ENCODE measurements at places on chromosomes 16 and 17.

- DNase-seq: no peak
Observed at GRCh38 chr16:24883714-24884151, 38.0 kb downstream of the SLC5A11 start.

DNA sequence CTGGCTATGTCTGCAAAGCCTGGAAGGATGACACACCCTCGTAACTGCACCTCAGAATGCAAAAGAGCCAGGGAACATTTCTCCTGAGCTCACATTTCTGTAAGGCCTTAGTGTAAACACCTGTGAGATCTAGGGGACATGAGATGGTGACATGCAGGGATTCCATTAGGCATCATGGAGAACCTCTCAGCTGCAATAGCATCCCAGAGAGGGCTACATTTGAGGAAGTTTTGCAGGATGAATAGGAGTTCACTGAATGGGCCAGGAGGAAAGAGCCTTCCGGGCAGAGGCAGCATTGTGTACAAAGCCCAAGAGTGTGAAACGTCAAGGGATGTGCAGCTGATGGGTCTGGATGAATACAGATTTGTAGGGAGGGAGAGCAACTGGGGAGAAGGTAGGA, 223.0 kb upstream of the RPL38 start:
- no peak for DNase-seq

- DNase-seq: no peak
Observed at GRCh38 chr17:17186051-17186450, 20.1 kb downstream of the PLD6 start.

- no peak for DNase-seq
Observed at GRCh38 chr16:67451704-67452435, 20.9 kb downstream of the HSD11B2 start.

DNA sequence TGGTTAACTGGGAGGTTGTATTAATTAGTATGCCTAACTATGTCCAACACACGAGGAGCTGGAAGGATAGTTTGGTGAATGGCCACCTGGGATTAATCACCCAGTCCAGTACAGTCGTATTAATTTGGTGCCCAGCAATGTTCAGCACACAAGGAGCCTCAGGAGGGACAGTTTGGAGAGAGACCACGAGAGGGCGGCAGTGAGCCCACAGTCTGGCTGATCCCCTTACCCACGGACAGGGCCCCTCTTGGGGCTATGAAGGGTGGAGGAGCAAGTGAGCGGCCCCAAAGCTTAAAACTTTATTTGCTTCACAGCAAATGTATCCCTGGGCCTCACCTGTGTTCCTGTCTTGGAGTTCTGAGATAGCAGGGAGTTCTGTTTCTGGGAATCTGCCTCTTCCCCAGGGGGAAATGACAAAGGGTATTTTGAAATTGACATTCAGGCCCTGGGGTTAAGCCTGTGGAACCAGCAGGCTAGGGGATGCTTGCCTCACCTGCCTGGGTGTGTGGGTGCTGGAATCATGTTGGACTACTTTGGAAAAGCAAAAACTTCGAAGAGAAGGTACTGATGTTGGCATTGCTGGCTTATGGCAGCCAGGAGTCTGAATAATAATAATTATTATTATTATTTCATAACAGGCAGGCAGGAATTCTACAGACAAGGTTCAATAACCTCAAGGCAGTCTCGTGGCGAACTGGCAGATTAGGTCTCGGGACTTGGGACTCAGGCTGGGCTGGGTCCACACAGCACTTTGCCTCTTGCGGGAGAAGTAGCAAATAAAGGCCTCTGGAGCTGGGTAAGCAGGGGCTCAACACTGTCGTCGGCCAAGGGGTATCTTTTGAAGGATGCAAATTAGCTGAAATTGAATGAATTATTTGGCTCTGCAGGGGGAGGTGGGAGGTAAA, 227.6 kb upstream of the ASIC2 start:
- peak; percentile 22 for DNase-seq

DNA sequence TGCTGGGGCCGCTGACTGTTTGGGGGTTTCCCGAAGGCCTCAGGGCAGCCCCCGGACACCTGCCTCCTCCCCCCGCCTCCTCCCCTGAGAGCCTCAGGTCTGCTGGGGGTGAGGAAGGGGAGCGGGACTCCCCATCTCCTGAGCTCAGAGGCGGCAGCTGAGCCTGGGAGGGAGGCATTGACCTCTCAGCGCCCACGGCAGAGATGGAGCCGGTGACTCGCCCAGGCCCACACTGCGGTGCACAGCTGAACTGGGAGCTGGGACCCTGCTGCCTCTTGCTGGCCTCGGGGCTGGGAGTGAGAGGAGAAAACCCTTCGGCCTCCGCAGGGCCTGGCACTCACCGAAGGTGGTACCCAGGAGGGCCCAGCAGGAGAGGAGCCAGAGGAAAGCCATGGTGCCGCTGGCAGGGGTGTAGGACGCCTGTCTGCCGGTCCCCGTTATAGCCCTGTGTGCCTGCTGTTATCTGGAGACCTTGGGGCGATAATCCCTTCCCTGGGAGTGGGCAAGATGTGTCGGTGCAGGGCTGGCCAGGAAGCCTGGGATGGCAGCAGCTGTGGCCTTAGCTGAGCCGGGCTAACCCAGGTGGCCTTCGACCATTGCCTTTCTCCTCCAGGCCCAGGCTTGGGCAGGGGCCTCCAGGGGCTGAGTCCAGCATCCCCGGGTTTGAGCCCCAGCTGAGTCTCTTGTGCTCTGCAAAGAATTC, at the start of gene CTRB2:
Gene CTRB2 (minus strand): TSS at position 413 of the 703 bp plus-strand sequence. CDS start 20 bp downstream, at position 393.
- no peak for DNase-seq

DNA sequence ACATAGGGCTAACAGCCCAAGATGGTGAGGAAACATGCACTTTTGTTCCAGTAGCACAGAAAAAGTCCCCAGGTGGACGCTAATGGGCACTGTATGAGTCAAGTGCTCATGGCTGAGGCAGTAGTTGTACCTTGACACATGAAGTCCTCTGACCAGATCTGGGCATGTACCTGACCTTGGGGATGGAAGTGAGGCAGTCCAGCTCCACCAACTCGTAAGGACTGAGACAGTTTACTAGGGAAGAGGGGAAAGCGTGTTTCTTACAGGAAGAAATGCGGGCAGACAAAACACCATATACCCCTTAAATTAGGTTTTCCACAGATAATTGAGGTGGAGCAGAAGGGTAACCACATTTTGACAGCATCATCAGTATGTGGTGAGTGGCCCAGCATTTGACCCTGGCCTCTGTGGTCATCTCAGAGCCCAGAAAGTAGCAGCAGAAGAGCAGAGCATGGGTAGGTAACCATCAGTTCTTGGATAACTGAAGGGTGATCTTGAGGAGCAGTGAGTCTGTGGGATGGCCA, 32.4 kb upstream of the METTL9 start:
- DNase-seq: no peak

DNA sequence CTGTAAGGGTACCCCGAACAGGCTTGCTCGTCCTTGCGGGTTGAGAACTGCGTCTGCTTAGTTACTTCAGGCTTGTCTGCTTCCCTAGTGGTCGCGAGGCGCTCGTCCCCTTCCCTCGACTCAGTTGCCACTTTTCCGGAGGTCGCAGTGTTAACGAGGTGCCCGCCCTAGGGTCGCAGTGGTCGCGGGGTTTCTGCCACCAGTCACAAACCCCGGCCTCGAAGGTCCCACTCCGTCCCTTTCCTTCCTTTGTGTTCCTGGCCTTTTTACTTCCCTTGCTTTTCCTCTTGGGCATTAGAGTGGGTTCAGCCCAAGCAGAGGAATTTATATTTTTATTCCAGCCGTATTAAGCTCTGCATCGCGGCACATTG, 299 bp downstream of the NUP85 start:
- no peak for DNase-seq

- no peak for DNase-seq
Observed at GRCh38 chr17:9726291-9726690, 65.1 kb downstream of the DHRS7C start.

- DNase-seq: no peak
Observed at GRCh38 chr16:56903866-56904265, 28.1 kb upstream of the HERPUD1 start.

DNA sequence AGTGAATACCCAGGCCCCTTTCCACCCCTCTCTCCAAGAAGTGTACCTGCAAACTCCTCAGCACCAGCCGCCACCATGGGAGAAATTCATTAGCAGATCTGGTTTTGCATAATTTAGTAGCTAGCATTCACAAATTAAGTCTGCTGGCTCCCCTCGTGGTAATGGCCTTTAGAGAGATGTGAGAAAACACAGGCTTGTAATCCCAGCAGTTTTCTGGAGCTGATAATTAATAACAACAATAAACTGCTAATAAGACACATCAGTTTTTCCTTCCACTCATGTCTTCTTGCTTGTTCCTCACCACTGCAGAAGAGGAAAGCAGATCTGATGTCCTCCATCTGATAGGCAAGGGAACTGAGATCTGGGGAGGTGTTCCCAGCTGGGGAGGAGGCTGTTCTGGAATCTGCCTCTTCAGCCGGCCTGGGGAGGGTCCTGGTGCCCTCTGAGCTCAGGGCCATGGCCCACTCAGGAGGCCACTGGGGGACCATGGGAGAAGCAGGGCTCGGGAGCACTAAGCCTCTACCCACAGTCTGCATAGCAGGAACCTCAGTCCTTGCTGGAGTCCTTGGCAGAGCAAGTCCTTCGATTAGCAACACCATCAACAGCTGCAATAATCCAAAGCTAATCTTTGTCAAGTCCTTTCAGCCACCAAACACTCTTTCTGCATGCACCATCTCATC, 74.2 kb upstream of the DNAJA2 start:
- DNase-seq: no peak

GRCh38 chr17:6470751-6471521, 26.7 kb downstream of the PIMREG start:
- no peak for DNase-seq

- DNase-seq: no peak
Observed at GRCh38 chr17:81811705-81812570, 8.0 kb downstream of the GCGR start.

- no peak for DNase-seq
Observed at GRCh38 chr17:78836420-78837021, 4.1 kb downstream of the USP36 start.

- peak; percentile 28 for DNase-seq
Observed at GRCh38 chr17:6752068-6752909, 3.6 kb upstream of the XAF1 start.

- peak; percentile 86 for DNase-seq
Observed at GRCh38 chr17:7217113-7217987, 2.3 kb downstream of the DLG4 start.

DNA sequence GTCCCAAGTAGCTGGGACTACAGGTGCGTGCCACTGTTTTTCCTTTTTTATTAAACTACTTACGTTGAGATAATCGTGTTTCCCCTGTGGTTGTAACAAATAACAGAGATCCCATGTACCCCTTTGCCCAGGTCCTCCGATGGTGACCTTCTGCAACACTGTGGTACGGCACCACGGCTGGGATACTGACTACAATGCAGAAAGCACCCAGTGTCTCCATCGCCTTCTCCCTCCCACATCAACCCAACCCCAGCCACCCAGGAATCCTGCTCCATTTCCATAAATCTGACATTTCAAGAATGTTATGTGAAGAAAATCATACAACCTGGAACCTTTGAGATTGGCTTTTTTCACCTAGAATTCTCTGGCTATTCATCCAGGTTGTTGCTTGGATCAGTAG, 22.1 kb downstream of the MPRIP start:
- DNase-seq: no peak

- DNase-seq: no peak
Observed at GRCh38 chr16:87303431-87303930, 13.7 kb downstream of the C16orf95 start.

- no peak for DNase-seq
Observed at GRCh38 chr17:20242271-20242670, 225.1 kb downstream of the LGALS9B start.

DNA sequence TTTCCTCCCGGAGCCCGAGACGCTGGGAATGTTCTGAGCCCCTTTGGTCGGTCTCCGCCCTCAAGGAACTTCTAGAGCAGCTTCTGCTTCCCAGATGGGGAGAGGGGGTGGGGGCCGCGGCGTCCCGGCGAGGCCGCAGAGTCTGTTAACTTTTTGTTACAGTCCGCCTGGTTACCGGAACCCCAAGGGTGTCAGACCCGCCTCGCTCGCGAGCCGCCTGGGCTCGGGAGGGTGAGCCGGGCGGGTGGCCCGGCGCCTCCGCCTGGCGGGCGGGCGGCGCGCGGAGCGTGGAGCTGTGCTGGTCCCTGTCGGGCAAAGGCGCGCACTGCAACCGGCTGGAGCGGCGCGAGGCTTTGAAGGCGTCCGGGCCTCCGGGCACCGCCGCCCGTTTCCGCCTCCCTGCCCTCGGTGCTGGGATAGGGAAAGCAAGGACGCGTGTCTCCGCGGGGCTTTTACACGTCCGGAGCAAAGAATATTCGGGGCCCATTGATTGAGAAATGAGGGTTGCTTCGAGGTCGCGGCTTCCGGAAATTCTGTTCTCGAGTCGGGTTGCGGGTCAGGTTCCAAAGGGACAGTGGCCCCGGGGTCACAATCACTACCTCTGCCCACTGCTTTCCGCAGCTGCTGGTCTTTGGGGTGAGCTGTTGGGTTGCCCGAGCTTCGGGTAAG, 1.7 kb downstream of the HS3ST3B1 start:
- peak; percentile 81 for DNase-seq

DNA sequence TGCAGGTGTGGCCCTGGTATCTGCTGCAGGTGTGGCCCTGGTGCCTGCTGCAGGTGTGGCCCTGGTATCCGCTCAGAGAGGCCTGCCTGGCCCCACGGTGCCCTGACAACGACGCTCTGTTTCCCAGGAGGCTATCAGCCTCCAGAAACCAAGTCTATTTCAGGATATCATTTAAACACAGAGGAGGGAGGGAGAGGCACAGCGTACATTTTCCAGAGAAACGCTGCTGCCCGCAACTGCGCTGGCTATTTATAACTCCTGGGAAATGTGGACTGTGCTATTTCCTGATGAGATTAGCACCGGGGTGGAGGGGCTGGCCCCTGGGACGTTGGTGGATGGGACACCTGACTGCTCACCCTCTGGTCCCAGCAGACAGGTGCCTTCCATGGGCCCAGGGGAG, 22.5 kb downstream of the TIMM22 start:
- no peak for DNase-seq

GRCh38 chr17:54435966-54436365, 464.7 kb upstream of the TOM1L1 start:
- no peak for DNase-seq

DNA sequence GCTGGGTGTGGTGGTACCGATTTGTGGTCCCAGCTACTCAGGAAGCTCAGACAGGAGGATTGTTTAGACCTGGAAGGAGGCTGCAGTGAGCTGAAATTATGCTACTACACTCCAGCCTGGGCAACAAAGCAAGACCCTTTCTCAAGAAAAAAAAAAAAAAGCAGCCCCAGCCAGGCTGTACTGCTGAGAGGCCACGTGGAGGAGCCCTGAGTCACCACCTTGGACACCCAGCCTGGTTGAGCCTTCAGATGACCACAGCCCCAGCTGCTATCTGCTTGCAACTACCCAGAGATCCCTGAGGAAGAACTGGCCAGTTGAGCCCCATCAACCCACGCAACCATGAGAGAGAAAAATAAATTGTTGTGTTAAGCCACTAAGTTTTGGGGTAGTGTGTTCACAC, 23.6 kb upstream of the GPRC5C start:
- no peak for DNase-seq

GRCh38 chr16:27472091-27473020, 70.4 kb downstream of the IL21R start:
- DNase-seq: no peak

- DNase-seq: no peak
Observed at GRCh38 chr16:50248845-50249244, 17.5 kb upstream of the ADCY7 start.
